Left lung (tissue), 14 donors: ENCODE measurements at places on chromosomes 5 and 9. TPM values are rescaled to one million over a fixed set of nuclear protein-coding genes. Genes with fewer than 3 reads are reported as not detected.

GRCh38 chr9:849431-849830 lies 7.9 kb downstream of the DMRT1 start:
- no peak for DNase-seq

DNA sequence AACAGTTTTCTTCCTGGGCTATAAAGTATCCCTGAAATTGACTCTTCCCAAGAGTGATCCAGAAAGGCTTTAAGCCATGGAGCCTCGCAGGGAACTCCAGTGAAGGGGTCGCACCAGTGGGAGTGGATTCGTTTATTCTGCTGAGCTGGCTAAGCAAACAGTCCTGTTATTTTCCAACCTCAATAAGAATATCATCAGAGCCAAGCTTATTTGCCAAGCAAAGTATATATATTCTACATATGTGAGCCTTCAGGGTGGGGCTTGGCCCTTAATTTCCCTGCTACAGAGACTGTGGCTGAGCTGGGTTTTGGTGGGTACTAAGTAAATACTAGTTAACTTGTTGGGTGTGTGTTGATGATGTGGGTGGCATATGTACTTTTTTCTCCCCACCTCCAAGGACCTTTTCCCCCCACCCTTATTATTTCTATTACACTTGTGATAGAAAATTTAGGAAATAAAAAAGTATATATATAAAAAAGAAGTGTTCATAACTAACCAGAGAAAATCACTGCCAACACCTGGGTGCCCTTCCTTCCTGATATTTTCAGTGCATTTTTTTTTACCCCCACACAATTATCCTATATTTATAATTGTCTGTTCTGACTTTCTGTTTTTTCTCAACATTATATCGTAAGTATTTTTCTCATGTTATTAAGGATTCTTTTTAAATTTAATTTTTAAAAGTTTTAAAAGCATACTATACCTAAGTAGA lies 5.3 kb downstream of the GSN start:
- no peak for DNase-seq

DNA sequence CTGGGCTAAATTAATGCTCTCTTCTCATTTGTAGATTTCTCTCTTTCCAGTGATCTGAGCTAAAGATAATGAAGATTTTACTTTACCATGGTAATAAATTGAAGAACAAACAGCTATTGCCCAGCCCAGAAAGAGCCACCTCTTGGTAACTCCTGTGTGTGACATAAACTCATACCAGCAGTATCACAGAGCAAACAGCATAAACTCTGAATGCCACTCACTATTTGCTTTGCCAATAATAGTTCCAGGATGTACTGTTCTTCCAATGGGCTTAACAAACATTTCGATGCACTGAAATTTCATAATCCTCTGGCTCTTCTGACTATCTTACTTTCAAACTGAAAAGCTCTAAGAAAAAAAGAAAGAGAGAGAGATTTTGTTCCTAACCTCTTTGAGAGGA lies 69.8 kb upstream of the RASEF start:
- DNase-seq, result no peak

GRCh38 chr5:79056847-79057246 lies 12.6 kb downstream of the DMGDH start:
- DNase-seq, result no peak

DNA sequence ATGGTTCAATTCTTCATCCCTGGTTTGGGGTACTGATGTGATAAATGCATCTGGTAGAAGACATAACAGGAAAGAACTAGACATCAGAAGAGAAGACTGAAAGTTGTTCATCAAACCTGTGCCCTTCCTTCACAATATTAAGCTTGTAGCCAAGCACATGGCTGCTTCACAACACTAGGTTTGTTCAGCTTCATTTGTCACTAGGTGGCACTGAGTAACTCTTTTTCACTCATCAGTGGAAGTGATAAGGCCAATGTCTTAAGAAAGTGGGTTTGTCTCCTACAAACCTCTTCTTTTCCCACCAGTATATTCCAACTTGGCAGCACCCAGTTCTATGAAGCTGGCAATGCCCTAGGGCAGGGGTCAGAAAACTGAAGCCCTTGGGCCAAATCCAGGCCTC lies 26.9 kb downstream of the ZNF484 start:
- DNase-seq, result no peak

DNA sequence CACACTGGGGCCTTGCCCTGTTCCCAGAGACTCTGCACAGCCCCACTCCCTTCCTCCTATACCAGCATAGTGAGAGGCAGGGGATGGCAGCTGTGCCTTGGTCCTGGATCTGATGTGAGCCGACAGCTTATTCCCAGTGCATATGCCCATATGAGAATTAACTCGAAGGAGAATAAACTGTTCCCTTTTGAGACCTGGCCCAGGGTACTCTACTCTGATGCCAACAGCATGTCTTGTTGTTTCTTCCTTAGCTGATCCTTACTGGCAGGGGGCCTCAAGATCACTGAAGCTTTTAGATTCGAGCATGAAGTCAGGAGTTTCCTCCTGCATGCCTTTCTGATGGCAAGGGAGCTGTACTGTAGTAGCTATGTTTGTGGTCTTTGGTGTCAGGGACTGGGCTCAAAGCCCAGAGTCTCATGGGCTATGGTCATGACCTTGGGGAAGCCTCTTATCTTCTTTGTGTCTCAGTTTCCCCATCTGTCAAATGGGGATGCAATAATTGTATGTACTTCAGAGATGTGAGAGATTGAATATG lies 57.1 kb downstream of the DOCK2 start:
- DNase-seq, result no peak

DNA sequence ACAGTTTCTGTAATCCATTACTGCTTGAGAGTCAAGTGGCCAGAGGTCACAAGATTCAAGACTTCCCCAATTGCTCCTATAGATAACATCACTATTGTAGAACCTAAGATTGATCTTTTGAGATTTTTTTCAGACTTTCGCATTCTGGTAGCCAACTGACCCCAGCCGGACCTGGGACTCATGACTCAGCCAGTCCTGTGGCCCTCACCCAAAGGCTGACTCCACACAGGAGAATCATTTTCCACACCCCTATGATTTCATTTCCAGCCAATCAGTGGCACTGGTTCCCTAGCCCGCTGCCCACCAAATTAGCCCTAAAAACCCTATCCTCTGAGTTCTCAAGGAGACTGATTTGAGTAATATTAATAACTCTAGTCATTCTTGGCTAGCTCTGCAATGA lies 36.2 kb downstream of the TARS1 start:
- no peak for DNase-seq

Gene PROB1
- total RNA-seq, result 1.7 TPM

Gene TAL2
- 0.41 TPM for total RNA-seq

Gene SMIM32
- not detected for total RNA-seq

Gene ACTBL2
- total RNA-seq, result 0.29 TPM
